ENCODE measurements at places on chromosomes 7 and 10.

GRCh38 chr10:8130973-8131911 lies 76.8 kb downstream of the GATA3 start:
- DNase-seq: no peak

DNA sequence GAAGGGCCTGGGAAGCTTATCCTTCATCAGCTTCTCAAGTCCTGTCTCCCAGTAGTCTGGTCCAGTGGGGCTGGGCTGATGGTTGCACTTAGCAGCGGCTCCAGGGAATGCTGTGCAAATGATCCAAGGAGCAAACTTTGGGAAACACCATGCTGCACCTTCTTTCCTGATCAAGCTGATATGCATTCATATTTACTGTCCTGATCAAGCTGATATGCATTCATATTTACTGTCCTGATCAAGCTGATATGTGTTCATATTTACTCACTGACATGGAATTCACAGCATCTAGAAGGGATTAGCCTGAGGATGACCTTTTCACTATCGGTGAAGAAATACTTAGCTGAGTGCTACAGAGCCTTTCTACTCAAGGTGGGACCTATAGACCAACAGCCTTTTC lies 330.7 kb downstream of the BMPER start:
- no peak for DNase-seq

GRCh38 chr7:155785536-155785935 lies 26.7 kb downstream of the SHH start:
- DNase-seq: no peak

GRCh38 chr7:77907281-77907680 lies 108.7 kb downstream of the PHTF2 start:
- DNase-seq: no peak

DNA sequence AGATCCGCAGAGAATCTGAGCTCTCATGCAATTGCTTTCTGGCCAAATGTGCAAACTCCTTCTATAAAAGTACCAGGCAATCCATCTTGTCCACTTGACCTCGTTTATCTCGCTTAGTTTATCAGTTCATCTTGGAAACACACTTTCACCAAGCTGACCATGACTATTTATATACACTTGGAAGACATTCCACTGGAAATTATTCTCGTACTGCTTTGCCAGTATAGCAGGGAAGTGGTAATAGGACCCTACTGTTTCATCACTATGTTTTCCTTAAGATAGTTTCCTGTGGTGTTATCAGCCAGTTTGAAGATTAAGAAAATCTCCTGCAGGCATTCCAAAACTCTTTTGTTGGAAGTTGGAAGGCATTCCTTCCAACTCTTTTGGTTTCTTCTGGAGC lies 115.3 kb upstream of the FAM171A1 start:
- no peak for DNase-seq

DNA sequence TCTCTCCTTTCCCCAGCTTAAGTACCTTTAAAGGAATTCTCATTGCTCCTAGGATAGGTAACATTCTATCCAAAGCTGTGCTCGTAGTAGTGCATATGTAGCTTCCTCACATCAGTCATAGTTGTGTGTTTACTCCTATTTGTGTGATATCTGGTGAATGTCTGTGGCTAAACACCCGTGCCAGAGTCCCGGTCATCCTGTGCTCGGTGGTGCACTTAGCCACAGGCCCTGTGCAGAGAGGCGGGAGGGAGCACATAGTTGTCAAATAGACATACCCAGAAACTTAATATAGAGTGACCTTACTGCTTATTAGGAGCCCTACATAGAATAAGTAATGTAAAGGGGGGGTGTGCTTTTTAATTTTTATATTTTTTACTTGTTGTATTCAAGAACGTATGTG lies 76.6 kb downstream of the RBM33 start:
- no peak for DNase-seq

DNA sequence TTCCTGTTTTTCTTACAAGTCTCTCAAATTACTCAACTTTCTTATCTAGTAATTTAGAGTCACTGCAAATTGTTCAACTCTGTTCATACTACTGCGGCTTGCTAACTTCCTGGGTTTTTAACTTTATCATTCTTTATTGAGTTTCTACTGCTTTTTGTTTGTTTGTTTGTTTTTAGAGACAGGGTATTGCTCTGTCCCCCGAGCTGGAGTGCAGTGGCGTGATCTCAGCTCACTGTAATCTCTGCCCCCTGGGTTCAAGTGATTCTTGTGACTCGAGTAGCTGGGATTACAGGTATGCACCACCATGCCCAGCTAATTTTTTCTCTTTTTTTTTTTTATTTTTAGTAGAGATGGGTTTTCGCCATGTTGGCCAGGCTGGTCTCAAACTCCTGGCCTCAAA lies 182.9 kb downstream of the TSPAN12 start:
- no peak for DNase-seq

Measured in NCI-H524 treated with DMSO at 0.1 percent for 48 hours (cell line).